ENCODE measurements at places on chromosomes 6 and 20.

- no peak for DNase-seq
These were observed at the start of gene SYCP2L for GRCh38 chr6:10886691-10887502. Gene SYCP2L, plus strand, starts transcription at chr6:10887052. Its CDS starts 75 bp downstream, at chr6:10887127.

DNA sequence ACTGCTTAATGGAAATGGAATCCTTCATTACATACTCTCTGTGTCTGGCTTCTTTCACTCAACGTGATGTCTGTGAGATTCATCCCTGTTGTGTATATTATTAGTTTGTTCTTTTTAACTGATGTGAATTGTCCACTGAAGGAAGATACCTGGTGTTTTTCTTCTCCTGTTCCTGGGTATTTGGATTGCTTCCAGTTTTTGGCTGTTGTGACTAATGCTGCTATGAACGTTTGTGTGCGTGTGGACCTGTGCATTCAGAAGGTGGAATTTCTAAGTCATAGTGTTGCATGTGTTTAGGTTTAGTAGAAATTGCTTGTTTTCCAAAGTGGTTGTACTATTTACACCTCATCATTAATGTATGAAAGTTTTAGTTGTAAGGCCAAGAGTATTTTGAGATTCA lies 3.8 kb downstream of the TULP4 start:
- DNase-seq, result no peak

DNA sequence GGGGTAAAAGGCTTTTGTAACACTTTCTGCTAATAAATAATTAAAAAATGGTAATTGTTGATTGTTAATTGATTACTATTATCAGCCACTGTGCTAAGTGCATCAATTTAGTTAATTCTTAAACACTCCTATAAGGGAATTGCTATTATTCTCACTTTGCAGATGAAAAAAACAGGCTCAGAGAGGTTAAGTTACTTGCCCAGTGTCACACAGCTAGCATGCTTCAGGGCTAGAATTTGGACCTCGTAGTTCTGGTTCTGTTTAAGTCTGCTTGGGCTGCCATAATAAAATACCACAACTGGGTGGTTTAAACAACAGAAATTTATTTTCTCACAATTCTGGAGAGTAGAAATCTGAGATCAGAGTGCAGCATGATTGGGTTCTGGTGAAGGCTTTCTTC lies 164.8 kb upstream of the TBX18 start:
- DNase-seq, result no peak

- no peak for DNase-seq
These were observed 43.9 kb downstream of the FILIP1 start for GRCh38 chr6:75449630-75450206.

- DNase-seq, result peak; percentile 83
These were observed 9.7 kb upstream of the HSP90AB1 start for GRCh38 chr6:44237021-44237812.

GRCh38 chr6:79946272-79947190 lies 822 bp downstream of the ELOVL4 start:
- peak; percentile 11 for DNase-seq

DNA sequence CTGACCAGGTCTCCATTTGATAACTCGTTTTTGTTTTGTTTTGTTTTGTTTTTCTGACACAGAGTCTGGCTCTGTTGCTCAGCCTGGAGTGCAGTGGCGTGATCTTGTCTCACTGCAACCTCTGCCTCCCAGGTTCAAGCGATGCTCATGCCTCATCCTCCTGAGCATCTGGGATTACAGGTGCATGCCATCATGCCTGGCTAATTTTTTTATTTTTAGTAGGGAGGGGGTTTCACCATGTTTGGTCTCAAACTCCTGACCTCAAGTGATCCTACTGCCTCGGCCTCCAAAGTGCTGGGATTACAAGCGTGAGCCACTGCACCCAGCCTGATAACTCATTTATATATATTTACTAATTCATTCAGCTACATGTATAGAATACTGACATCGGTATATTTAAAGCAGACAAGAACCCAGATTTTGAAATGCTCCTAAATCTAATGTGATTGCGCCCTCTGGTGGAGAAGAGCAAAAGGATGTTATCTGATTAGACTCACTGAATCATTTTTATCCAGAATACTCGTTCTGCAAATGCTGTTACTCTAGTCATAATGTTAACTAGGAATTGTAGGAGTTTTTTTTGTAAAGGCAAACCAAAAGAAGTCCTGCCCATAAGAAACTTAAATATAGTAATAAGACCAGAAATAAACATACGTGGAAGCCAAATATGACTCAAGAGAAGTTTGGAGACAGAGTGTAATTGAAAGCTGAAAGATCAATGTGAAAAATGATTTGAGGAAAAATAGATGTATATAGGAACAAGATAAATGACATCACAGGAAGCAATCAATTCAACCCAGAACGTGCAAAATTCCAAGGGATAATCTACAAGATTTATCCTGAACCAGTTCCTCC lies 5.3 kb upstream of the COL12A1 start:
- DNase-seq, result peak; percentile 47
